Lung (tissue), 17 donors: ENCODE measurements at places on chromosomes 11 and 22. TPM values are rescaled to one million over a fixed set of nuclear protein-coding genes. Genes with fewer than 3 reads are reported as not detected.

The GNAZ gene
- 5.0 TPM for total RNA-seq

The TP53AIP1 gene
- total RNA-seq = 1.8 TPM

The SESN3 gene
- total RNA-seq = 35.3 TPM

The CACNA1I gene
- total RNA-seq = 0.15 TPM

The NNMT gene
- total RNA-seq = 276 TPM

The POU2AF1 gene
- 6.9 TPM for total RNA-seq

The TYMP gene
- total RNA-seq = 367 TPM

The COX8A gene
- 362 TPM for total RNA-seq

The USP2 gene
- total RNA-seq = 6.5 TPM

The SLC16A8 gene
- total RNA-seq = not detected

The OR5P2 gene
- 17.3 TPM for total RNA-seq

The MMP13 gene
- total RNA-seq = 0.09 TPM

The HEPACAM gene
- not detected for total RNA-seq

The HBB gene
- total RNA-seq = 1,072 TPM

The KRTAP5-11 gene
- not detected for total RNA-seq

The FLRT1 gene
- total RNA-seq = 0.34 TPM

The SLC43A1 gene
- 18.7 TPM for total RNA-seq

The CEP57 gene
- 28.0 TPM for total RNA-seq

The TMEM191B gene
- 8.1 TPM for total RNA-seq

The MMP7 gene
- 433 TPM for total RNA-seq
